ENCODE measurements at places on chromosomes 2 and 18.

GRCh38 chr18:46464926-46465655 lies 191.9 kb downstream of the LOXHD1 start:
- no peak for DNase-seq

GRCh38 chr2:46299365-46300263 lies 2.4 kb downstream of the EPAS1 start:
- DNase-seq: no peak

DNA sequence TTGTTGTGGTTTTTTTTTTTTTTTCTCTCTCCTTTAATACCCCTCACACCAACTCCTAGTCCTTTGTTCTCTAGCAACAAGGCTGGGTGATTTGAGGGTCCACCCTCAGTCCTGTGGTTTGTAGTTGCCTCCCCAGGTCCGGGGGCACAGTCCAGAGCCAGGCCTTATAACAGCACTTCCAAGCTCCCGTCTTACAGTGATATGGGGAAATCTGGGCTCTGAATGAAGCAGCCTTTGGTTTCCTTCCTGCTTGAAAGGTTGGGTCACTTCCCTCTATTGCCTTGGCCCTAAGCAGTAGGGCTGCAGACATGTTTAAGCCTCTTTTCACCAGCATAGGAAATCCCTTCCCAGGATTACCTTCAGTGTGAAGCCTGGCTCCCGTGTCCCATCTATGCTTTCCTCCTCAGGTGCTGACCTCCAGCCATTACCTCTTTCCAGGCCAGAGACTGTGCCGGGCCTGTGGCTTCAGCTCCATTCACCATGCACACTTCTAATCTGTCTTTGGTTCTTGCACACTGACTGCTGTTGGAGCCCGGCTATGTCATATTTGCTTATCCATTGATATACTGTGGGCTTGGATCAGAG lies 21.2 kb upstream of the NTSR2 start:
- no peak for DNase-seq

GRCh38 chr18:6219116-6219717 lies 195.5 kb downstream of the L3MBTL4 start:
- DNase-seq: no peak

DNA sequence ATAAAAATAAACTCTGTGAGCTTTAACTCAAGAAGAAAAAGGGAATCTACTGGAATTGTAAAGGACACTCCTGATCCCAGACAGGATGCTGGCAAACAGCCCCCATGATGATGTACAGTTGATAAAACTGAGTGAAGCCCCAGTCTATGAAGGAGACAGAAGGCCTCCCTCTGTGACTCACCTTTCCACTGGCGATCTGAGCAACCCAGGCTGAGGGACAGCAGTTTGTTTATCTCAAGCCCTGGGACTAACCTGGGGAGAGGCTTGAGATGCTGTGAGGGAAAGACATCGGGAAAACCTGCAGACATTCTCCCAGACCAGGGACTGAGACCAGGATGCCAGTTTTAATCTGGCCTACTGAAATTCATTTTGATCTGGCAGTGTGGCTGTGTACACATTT lies 104.5 kb upstream of the CDH2 start:
- no peak for DNase-seq

GRCh38 chr18:63142594-63143225 lies 176.9 kb downstream of the BCL2 start:
- no peak for DNase-seq

GRCh38 chr2:109613081-109613921 lies 465 bp downstream of the SEPTIN10 start:
- DNase-seq: no peak

DNA sequence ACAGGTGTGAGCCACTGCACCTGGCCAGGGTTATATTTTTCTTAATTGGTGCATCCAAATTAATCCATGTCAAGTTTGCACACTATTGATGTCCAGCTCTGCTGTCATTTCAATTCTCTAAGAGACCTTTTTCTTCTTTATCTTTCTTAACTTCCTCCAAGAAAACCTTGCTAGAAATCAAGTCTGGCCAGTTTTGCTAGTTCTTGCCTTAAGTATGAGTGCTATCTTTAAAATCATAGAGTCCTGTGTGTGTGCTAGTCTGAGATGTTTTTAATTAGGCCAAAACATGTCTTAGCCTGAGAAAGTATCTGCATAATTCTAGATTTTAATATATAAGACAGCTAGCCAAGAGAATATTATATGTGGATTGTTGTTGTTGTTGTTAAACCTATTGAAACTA lies 56.2 kb upstream of the SLC39A10 start:
- DNase-seq: no peak

Measured in activated T-cell treated with anti-CD3 and anti-CD28 coated beads for 4 hours (primary cell).